ENCODE measurements at places on chromosomes 2 and 18.

DNA sequence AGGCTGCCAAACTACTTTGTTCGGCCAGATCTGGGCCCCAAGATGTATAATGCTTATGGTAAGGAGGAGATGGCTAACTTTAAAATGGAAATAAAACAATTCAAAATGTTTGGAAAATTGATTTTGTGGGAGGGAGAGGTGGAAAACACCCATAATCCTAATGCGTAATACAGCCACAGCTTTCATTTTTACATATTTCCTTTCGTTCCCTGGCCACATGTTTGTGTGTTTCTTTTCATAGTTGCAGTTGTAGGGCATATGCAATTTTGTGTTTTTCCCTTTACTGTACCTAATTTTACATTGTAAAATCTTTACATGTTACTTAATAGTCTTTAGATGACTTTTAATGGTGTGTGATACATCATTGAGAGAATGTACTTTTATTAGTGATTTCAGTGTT, 44.6 kb downstream of the KDM3A start:
- DNase-seq: no peak

- DNase-seq: no peak
These were observed 55.7 kb downstream of the TMEM18 start for GRCh38 chr2:621303-622099.

DNA sequence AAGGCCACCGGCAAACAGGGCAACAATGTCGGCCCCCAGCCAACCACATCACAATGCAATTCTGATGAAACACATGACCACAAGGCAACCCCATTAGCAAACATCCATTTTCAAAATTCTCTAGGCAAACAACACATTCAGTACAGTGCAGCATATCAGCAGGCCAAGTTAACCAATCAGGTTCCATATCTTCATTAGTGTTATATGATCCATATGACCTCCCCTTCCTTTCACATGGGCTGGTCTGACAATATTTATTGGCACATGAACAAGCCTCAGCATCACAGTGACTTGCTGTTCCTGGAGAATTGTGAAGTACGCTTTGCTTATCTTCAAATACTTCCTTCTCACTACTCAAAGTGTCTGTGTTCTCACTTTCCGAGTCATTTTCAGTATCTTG, 19.8 kb downstream of the RNF103 start:
- no peak for DNase-seq

DNA sequence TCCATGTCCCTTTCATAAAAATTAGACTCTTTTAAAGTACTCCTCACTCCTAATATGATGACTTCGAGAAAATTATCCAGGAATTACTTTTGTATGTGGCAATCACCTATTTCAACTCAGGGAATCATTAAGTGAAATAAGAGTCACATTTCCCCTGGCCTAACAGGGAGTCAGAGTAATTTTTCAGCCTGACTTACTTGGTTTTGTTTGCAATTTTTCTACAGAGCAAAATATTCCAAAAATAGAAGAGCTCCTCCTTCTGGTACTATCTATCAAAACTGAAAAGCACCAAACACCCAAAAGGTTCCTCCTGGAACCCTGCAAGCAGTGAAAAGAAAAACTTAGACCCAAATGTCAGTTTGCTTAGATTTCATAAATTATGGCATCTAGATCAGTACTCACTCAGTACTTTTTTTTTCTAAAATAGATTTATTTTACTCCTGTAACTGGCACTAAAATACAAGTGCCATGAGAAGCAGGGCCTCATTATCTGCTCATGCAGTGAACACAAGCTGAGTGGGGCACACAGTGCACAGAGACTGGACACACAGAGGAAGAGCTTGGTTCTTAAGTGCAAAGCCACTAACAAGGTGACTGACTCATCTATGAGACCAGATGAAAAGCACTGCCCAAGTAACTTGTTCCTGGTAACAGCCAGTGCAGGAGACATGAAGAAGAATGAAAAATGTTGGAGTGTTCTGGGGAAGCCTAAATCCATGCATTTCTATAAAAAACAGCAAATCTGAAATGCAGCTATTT, 28.7 kb downstream of the ACAA2 start:
- no peak for DNase-seq

DNA sequence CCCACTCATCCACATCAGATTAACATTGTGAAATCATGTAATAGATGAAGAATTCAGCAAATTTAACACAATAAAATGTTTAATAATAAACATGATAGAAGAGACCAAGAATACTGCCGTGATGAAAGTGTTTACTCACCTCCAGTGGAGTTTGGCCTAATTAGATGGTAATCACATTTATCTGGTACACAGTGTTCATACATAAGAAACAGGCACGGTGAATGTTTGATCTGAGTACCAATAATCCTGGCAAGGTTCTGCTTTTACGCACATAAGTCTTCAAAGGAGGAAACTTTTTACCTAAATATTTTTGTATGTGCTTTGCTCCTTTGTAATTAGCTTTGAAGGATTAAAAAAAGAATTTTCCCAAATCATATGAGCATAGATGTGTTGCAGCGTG, 122.5 kb downstream of the IRS1 start:
- no peak for DNase-seq

GRCh38 chr18:51361130-51361860, 163.8 kb upstream of the MEX3C start:
- no peak for DNase-seq

GRCh38 chr18:57029761-57030160, 117.1 kb upstream of the BOD1L2 start:
- DNase-seq: no peak

DNA sequence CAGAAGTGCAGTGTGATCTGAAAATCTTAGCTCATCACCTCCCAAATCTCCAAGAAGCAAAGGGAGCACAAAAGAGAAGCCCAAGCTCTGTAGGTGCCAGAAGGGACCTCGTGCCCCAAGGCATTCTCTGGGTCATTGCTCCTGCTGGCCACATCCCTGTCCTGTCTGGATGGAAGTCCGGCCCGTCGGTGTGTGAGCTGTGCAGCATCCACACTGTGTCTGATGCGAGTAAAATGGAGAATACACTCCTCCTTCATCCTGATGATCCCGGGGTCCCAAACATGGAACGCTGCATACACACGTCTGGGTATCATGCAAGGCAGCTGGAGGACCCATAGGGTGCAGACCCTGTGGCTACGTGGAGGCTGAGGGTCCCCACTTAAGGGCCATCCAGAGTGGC, 851.4 kb downstream of the GALR1 start:
- DNase-seq: no peak

DNA sequence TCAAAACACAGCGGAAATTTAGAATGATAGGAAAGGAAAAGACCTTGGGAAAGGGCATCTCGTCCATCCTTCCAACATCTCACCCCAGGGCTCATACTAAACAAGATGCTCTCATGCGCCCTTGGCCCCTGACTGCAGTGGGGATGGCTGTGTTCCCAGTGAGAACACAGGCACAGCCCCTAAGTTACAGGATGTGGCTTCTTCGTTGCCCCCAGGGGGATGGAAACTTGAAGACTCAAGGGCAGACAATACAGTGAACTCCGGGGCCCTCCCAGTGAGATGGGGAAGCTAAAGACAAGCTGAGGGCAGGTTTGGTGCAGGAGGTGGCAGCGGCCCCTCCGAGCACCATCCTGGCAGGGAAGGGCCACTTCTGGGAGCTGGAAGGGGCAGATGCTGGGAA, 139.7 kb downstream of the INO80D start:
- no peak for DNase-seq

DNA sequence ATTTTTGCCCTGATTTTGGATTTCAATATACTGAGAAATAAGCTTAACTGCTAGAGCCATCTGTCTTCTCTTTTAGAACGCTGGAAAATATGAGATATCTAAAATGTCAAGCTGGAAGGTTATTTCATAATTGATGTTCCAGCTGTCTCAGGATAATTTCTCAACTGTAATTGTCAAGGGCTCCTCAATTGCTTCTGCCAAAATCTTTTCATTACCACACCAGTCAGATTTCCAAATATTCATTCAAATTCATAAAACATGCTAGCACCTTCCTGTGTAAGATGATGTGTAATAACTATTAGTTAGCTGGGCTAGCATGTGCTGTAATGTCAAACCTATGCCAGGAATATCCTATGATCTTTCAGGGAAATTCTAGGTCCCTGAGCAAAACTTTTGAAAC, 88.1 kb downstream of the TNFRSF11A start:
- DNase-seq: no peak

- no peak for DNase-seq
These were observed 25.3 kb downstream of the SMAD7 start for GRCh38 chr18:48925491-48925780.

DNA sequence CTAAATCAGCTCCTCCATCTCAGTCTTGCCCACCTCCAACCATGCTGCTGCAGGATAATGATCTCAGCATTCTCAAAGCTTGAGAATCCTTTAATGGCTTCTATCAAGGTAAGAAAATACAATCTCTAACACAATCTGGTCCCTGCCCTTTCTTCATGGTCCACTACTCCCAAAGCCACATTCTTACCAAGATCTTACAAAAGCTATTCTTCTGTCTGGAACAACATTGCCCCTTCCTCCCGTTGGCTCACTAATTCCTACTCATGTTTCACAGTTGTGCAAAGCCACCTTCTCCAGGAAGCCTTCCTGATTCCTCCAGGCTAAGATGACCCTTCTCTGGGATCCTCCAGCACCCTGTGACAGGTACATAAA, 5.9 kb upstream of the SFXN5 start:
- no peak for DNase-seq

- DNase-seq: no peak
These were observed 600.3 kb upstream of the GCFC2 start for GRCh38 chr2:76310894-76311633.

DNA sequence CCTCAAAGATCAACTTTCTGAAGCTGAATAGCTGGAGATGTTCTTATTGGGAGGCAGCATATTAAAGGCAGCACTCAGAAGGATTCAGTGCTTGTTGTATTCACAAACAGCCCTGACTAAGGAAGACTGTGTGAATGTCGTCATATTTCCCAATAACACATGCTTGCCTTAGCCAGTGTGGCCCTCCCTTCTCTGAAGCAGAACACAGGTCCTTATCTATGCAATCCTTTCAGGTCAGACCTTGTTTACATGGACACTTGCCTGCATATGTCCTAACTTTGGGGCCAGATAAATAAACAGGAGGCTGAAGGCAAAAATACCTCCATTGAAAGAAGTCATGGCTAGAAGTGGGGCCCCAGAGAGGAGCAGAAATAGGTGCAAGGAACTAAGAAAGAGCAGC, 97.2 kb downstream of the SLC4A3 start:
- no peak for DNase-seq

Data from germinal center (tissue), 1 donor.